CD4-positive, alpha-beta T cell treated with Interleukin-15 for 1 hour (primary cell): ENCODE measurements at places on chromosomes 3 and 15.

GRCh38 chr15:52680041-52680391 lies 828 bp upstream of the ATOSA start:
- DNase-seq, result no peak

- no peak for DNase-seq
These were observed 60.5 kb downstream of the XXYLT1 start for GRCh38 chr3:195210266-195210973.

GRCh38 chr15:36632226-36632625 lies 52.8 kb downstream of the CDIN1 start:
- no peak for DNase-seq

DNA sequence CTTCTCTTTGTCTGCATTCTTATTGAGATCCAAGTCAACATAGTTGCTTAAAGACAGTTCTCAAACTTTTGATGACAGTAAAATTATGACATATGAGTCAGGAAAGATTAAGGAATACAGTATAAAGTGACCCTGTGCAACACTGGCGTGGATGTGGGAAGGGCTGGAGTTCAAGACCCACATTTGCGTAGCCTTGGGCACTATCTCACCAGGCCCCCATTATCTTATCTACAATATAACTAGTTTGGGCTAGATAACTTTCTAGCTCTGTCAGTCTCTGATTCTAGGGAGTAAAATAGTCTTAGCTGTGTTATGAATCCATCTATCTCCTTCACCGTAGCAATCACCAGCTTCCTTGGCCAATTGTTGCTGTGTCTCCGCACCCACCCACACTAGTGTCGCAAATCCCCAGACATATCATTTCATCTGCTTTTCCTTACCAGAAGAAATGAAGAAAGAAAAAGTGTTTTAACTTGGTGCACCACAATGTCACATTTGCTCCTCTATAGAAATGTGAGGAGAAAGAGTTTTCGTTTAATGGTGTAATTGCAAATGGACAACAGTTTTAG lies 14.9 kb upstream of the TM4SF4 start:
- no peak for DNase-seq

- DNase-seq, result no peak
These were observed 88.7 kb upstream of the UBE2E2 start for GRCh38 chr3:23114432-23114831.

- DNase-seq, result no peak
These were observed 5.7 kb downstream of the PLCH1 start for GRCh38 chr3:155739154-155739553.

DNA sequence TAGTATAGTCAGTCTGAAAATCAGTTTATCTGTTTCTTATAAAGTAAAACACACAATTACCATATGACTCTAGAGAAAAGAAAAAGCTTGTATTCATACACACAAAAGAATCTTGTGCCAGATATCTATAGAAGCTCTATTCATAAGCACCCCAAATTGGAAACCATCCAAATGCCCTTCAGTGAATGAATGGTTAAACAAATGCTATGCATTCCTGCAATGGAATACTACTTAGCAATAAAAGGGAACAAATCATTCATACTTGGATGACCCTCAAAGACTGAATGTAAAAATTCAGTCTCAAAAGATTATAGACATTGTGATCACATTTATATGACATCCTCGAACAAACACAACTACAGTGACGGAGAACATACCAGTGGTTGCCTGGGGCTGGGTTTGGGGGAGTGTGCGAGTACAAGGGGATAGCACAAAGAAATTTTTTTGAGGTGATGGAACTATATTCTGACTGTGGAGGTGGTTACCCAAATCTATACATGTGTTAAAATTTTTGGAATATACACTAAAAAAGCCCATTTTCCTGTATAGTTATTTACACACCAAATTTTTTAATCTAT lies 680.6 kb downstream of the NTRK3 start:
- DNase-seq, result no peak

DNA sequence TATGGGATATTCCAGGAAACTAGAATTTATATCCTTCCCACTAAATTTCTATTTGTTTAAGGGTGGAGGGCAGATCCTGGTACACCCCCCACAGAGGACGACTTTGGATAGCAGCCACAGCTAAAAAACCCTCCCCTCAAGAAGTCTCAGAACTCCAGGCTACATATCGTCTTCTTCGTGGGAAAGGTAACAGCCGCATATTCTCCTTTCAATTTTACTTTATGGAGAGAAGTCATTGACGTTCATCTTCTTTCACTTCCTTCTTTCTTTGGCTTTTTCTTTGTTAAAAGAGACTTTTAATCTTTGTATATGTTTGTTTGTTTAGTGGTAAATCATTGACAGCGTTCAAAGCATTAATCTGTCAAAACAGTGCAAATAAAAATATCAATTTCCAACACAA lies 36.3 kb downstream of the TRIP4 start:
- DNase-seq, result no peak

- no peak for DNase-seq
These were observed 9.5 kb downstream of the SLCO3A1 start for GRCh38 chr15:91862891-91863504.

- no peak for DNase-seq
These were observed 36.6 kb upstream of the THSD4 start for GRCh38 chr15:71078506-71079207.

DNA sequence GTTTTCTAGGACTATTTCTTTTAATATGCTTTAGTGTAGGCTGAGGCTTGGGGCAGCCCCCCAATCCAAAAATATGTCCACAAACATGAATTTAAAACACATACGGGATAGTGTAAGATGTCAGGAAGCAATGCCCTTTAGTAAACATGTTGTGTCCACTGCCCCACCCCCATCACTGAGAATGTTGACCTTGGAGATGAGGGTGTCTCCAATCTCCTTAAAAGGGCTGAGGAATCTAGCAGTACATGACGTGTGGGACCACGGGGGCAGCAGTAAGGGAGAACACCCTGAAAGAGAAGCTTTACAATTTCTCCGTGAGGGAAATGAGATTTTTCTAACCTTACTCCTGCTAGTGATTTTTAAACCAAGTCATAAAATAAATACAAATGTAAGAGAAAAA lies 84.7 kb downstream of the SQOR start:
- no peak for DNase-seq

- no peak for DNase-seq
These were observed 17.9 kb downstream of the DNAH1 start for GRCh38 chr3:52333869-52334557.

DNA sequence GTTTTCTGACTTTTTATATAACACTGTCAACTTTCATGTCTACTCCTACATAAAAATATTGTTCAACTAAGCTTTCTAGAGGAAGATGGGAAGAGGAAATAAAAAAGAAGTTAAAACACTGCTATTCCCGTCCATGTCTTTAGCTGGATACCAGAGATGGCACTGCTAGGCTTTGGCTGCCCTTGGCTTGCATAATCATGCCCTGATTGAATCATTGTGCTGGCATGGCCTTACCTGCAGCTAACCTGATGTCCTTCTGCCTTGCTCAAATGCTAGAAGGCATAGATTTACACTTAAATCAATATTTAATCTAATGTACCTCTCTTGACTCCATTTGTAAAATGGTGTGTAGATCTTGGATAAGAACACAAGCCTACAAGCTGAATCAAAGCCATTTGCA lies 539.7 kb upstream of the IL12A start:
- DNase-seq, result no peak

DNA sequence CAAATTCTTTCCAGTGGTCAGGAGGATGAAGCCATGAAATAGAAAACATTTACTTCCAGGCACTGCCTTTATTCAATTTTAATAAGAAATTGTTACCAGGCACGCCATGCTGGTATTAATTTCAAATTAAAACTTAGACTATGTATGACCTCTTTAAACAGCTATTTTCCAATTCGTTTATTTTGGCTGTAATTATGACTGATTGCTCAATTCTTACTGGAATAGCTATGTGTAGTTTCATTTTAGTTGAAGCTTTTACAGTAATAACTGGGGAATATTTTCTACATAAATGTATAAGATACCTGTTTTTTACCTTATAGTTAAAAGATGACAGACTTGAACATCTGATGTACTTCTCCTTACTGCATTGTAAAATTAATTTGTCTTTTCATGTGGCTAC lies 480.0 kb upstream of the GOLIM4 start:
- no peak for DNase-seq

GRCh38 chr3:30548600-30548999 lies 57.8 kb upstream of the TGFBR2 start:
- DNase-seq, result no peak
